GM12865 (cell line): ENCODE measurements at places on chromosomes 12 and 14.

DNA sequence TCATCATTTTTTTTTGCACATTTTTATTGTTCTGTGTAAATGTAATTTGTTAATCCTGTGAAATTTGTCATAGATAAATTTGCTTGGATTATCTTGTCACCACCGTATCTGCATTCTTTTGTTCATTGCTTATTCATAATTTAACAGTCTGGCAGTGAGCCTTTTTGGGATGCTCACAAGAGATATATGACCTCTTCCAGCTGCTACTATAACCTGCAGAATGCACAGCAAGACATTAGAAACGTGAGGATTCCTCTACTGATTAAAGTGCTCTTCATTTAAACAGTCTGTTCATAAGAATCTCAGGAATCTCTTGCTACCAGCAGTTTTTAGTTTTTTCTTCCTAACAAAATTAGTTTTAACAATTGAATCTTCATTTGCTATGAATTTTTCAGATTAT lies 9.1 kb downstream of the NPAS3 start:
- no peak for DNase-seq

- peak; percentile 85 for DNase-seq
These were observed 53.5 kb downstream of the PHLDA1 start for GRCh38 chr12:75977952-75978671.

- DNase-seq, result no peak
These were observed 137.5 kb downstream of the NRXN3 start for GRCh38 chr14:78307671-78308070.

DNA sequence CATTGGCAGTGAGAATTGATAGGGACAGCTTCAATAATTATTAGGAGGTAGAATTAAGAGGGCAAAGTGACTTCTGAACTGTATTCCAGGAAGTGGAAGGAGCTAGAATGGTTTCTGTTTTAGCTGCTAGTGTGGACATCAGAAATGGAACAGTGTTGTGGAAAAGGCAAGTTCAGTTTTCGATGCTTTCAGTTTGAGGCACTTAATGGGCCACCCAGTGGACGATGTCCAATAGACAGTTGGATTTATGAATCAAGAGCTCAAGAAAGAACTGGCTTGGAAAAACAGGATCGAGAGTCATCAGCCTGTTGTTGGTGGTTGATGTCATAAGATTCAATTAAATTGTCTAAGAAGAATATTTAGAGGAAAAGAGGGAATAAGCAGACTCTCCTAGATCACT lies 136.3 kb downstream of the DYRK2 start:
- DNase-seq, result no peak

DNA sequence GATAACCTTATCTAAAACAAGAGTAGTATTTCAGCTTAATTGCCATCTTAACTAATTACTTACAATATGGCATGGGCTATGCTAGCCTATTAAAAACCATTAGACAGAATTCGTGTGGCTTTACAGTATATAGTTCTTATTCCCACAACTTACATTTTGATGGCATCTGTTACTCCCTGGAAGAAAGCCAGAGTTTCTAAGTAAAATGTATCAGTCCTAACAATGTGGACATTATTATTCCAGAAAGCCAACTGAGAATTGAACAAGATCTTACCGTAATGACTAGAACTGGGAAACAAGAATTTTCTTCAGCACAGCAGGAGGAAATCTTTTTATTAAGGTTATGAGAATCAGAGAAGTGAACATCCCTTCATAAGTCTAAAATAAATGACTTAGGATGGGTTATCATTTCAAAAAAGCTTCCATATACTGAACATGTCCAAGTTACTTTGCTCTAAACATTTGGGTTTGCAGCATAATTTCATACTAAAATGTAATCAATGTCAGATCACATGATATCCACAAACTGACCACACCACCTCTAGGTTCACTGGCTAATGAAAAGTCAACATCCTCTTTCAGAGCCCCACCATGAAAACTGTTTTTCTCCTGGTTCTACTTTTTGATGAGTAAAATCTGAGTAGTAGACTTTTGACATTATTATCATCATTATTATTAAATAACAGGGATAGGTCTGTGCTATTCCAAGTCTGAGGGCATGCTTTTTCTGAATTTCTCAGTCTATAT lies 179.7 kb downstream of the SSPN start:
- DNase-seq, result no peak

DNA sequence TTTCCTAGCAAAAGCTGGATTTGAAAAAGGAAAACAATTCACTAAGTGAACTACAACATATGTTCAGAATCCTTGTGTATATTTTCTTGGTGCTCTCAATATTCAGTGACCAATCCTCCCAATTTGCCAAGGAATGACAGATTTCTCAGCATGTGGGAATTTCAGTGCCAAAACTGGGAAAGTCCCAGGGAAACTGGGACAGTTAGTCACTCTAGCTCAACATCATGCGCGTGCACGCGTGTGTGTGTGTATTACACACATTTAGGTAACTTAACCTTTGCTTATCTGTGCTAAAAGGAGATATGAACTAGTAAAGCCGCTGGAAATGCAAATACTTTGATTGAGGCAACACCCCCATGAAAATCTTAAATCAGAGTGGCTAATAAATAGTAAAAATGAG lies 26.1 kb upstream of the SLC6A13 start:
- no peak for DNase-seq

GRCh38 chr14:104870368-104871144 lies 5.5 kb downstream of the CEP170B start:
- no peak for DNase-seq

- peak; percentile 19 for DNase-seq
These were observed 190.7 kb upstream of the CCND2 start for GRCh38 chr12:4082809-4083403.

DNA sequence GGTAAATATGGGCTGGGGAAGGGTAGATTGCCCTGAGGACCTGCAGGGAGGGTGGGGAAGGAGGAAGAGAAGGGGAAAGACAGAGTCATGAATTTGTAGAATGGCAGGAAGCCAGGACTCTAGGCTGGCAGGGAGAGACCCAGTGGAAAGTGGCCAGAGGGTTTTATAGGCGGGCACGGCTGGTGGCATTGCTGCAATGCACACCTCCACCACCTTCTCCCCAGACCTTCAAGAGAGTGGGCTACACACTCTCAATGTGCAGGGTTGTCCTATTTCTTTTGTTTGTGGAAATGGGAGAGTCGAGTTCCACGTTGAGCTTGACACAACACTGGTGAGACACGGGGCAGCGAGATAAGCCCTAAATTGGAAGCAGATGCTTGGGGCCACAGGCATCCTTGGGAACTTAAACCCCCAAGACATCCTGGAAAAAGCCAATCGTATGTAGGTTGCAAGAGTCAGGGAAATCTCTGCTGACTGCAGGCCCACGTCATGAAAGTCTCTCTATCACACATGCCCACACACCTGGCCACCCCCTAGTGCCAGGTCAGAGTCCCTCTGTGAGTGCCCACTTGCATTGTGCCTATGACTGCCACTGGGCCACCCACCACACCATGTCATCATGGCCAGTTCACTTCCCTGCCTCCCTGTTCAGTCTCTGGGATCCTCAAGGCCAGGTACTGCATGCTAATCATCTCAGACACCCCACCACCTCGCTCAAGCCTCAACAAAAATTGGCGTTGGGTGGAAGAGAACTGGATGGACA lies 38.0 kb upstream of the BDKRB2 start:
- DNase-seq, result no peak

DNA sequence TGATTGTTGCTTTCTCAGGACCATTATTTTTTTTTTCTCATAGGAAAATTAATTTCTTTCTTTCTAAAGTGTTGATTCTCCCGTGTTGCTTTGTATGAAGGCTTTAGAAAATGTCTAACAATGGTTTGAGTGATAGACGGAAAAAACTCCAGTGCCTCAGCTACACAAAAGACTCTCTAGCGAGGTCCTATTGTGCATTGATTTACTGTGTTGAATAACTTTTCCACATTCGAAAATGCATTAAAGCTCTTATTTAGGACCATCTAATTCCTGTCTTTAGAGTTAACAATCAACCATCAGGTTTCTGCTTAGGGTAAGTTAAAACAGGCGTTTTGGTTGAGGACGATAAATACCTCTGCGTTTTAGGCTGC lies 99.6 kb downstream of the PTPN11 start:
- no peak for DNase-seq

DNA sequence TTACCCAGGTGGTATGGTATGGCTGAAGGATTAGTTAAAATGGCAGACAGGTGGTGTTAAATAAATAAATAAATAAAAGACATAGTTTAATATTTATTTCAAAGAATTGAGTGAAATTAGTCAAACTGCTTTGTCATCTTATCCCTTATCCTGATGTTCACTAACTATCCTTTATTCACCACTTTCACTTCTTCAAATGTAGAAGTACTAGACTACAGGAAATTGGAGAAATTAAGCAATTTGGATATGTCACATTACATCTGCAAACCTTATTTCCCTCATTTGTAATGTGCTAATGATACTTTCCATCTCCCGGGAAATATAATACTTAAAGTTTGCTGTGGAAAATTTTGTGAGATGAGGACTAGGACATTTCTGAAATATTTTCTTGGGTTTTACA lies 1195.7 kb downstream of the LRFN5 start:
- DNase-seq, result no peak

DNA sequence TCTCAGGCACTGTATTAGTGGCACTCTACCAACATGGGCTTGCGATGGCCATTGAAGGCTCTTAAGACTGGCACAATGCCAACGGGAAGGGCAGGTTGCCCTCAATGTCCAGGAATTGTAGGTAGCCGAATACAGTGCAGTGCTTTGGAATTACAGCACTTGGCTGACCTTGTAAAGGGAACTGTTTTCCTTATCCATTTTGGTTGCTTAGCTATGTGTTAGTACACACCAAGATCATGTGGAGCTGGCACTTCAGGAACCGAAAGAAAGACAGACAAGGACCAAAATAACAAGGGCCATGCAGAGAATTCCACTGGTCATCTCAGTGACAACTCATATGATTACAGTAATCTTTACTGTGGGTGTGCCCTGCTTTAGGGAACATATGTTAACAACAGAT lies 72.7 kb downstream of the DYRK2 start:
- no peak for DNase-seq

DNA sequence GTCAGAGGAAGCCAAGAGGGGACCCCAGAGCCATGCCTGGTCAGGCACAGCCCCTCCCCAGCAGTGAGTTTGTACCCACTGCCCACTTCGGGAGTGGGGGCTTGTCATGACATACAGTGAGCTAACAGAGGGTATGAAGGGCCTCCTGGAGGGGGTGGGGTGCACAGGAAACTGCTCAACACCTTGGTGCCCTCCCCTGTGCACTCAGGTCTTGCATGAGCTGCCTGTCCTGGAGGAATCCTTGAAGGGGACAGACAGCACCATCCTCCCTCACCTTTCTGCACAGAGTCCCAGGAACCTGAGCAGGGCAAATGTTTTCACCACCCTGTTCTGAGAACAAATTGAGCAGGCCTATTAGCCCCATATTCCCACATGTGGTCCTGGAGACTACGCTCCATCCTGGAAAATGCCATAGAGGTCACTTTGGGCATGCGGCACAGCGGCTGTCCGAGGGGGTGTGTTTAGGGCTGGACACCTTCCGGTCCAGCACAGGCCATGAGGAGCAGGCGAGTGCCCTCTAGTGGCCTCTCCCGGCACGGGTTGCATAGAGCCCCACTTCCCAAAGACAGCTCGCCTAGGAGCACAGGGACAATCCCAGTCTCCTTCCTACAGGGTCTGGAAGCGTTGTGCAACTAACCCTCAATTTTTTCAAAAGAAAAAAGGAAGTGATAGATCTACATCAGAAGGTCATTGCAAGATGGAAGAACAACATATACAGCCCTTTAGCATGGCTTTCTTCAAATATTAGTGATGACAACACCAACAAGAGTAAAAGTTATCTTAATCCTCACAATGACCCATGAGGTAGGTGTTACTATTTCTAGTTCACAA lies 31.9 kb upstream of the ZFP36L1 start:
- DNase-seq, result peak; percentile 82

GRCh38 chr12:21566907-21567394 lies 37.7 kb downstream of the GYS2 start:
- no peak for DNase-seq

GRCh38 chr12:49017891-49018260 lies 700 bp downstream of the PRKAG1 start:
- DNase-seq, result peak; percentile 56

DNA sequence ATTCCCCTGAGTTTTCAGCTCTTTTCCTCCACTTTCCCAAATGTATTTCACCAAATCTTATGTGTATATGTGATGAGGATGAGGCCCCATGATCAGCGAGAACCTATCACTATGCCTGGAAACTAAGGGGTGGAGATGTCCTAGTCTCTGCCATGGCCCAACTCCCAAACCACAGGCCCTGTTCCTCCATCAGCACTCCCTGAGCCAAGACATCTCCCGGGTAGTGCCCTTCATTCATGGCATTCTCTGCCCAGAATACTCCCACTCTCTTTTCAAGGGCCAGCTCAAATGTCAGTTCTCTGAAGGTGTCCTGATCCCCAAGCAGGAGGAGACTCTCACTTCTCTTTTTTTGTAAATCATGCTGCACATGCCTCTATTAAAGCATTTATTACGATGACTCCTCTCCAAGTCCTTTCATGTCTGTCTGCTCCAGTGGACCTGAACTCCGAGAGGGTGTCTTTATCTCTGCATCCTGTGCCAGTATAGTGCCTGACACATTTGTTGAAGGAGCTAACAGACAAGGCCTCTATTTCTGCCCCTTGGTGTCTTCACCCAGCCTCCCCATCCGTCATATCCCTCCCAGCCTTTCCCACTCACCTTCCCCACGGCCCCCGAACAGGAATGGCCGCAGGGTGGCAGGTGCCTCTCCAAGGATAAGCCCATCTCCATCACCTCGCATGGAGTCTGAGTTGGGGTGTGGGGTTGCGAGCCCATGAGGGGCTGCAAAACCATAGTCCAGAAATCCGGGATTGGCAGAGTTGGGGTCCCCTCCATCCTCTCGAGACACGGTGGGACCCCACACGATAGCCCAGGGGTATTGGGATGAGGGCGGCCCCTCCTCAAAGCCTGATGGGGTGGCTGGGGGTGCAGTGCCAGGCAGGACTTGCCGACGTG lies 3.7 kb downstream of the PIANP start:
- peak; percentile 69 for DNase-seq

DNA sequence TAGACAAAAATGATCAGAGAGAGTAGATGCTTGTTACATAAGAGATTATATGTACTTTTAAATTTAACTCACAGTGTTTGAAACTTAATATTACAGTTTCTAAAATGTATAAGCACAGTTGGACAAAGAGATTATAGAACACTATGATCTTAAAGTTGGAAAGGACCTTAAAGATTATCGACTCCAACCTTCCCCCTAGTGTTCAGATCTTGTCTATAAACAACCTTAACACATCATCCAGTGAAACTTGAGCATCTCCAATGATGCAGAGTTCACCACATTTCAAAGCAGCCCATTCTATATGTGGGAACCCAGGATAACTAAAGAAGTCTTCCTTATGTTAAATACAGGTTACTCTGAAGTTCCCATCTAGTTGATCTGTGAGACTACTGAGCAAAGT lies 480.8 kb downstream of the RMST start:
- DNase-seq, result no peak

GRCh38 chr12:49189731-49190716 lies 1.1 kb upstream of the TUBA1A start:
- no peak for DNase-seq

GRCh38 chr14:31955936-31956579 lies 121.0 kb upstream of the ARHGAP5 start:
- DNase-seq, result no peak
